ENCODE measurements at places on chromosomes 2 and 18.

DNA sequence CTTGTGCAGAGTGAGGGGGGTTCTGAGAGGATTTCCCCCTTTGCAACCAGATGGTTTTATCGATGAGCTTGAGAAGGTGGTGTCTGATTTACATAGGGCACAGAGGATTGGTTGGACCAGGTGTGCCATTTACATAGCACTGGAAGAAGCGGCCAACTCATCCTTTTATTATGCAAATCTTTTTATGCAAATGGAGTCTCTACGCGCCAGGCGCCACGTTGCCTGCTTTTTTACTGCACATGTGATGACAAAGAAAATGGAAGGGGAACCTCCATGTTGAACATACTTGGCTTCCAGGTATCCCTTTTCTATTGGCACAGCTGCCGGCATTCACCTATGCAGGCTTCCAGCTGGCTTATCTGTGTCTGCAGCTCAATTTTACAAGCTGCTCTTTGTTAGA lies 18.4 kb upstream of the TXNL4A start:
- no peak overlapping the region for H3K27ac ChIP-seq
- no peaks in the 10 kb centered on the region for H3K36me3 ChIP-seq
- H3K27me3 ChIP-seq = no peaks in the 10 kb centered on the region
- no peak for DNase-seq

DNA sequence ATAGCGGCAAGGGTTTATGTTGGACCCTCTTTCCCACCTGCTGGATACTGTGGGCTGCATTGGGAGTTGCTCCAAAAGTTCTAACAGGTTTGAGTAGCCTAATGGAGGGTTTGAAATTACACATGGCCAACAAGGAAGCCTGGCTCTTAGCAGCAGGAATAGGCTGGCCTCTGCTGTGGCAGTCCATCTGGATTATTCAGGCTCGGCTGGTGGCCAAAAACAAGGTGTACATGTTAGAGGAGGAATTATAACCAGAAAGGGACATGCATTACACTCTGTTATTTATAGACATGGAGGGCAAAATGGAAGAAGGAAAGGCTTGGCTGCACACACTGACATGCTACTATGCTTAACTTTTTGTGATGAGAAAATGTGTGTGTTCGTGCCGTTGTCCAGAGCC lies 61.1 kb upstream of the NRXN1 start:
- no peaks in the 10 kb centered on the region for H3K27me3 ChIP-seq
- H3K4me1 ChIP-seq = no peaks in the 10 kb centered on the region
- no peak for DNase-seq
- no peak overlapping the region for H3K4me3 ChIP-seq

- no peaks in the 10 kb centered on the region for H3K36me3 ChIP-seq
- no peaks in the 10 kb centered on the region for H3K4me1 ChIP-seq
- H3K27me3 ChIP-seq = no peaks in the 10 kb centered on the region
- no peak overlapping the region for H3K27ac ChIP-seq
- H3K4me3 ChIP-seq = no peak overlapping the region
Observed at GRCh38 chr18:11500153-11501122, 109.0 kb upstream of the SLC35G4 start.

- H3K27me3 ChIP-seq = no peaks in the 10 kb centered on the region
- DNase-seq = no peak
- H3K4me1 ChIP-seq = no peaks in the 10 kb centered on the region
- H3K36me3 ChIP-seq = no peaks in the 10 kb centered on the region
- no peak overlapping the region for H3K4me3 ChIP-seq
Observed at GRCh38 chr2:86703704-86704361, 16.3 kb upstream of the RMND5A start.

DNA sequence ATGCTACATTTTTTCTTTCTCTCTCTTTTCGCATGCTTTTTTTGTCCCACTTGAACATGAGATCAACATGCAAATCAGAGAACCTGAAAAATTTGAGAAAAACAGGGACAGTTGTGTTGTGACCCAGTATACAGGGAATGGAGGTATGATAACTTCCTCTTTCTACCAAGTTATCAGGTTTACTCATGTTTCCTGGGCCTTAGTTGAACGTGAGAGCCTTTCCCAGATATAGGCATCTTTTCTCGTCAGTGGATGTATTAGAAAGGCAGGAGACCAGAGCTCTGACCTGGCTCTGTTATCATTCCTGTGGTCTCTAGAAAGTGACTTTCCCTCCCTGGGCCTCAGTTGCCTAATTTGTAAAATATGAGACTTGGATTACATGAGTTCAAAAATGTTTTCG lies 30.1 kb upstream of the FAM117B start:
- DNase-seq = no peak
- no peaks in the 10 kb centered on the region for H3K4me1 ChIP-seq
- no peak overlapping the region for H3K4me3 ChIP-seq
- H3K27me3 ChIP-seq = no peaks in the 10 kb centered on the region

GRCh38 chr2:198254536-198255090 lies 450.2 kb downstream of the PLCL1 start:
- no peaks in the 10 kb centered on the region for H3K27me3 ChIP-seq
- no peaks in the 10 kb centered on the region for H3K36me3 ChIP-seq
- no peak for DNase-seq
- no peaks in the 10 kb centered on the region for H3K4me1 ChIP-seq
- H3K4me3 ChIP-seq = no peak overlapping the region

GRCh38 chr2:43513796-43514195 lies 82.0 kb downstream of the THADA start:
- DNase-seq = no peak
- no peak overlapping the region for H3K27ac ChIP-seq
- H3K36me3 ChIP-seq = no peaks in the 10 kb centered on the region
- H3K4me3 ChIP-seq = no peak overlapping the region

DNA sequence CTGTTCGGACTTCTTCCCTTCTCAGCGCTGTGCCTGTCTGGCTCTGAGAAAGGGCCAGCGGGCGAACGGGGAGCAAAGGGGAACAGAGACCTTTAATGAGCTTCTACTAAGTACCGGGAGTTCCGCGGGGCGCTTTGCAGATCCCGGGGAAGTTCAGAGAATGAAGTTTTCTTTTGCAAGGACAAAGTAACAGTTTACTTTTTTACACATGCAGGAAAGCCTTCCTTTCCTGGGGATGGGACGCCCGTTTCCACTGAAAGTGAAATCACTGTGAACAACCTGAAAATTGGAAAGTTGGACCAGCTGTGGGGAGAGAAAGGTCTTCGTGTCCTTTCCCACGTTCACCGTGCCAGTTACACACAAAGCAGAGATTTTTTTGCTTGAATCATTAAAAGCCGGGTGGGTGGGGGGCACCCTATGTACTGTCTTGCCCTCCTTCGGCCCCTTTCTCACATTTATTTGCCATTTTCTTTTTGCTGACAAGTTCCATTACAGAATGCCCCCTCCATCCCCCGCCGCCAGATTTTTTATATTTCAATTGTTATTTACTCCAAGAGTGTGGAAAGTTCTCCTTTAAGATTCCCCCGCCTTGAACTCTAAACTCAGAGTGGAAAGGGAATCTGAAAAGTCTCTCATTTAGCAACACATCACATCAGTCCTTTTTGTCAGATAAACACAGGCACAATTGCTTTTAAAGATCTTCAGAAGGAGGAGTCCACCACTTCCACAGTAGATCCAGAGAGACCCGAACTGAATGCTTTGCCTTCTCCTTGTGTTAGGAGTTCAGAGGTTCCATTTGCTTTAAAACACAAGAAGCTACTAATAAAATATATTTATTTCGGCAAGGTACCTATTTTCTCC lies 1.1 kb upstream of the FN1 start:
- peak overlapping the region; percentile 78 for H3K27ac ChIP-seq
- no peaks in the 10 kb centered on the region for H3K36me3 ChIP-seq
- H3K4me3 ChIP-seq = peak overlapping the region; percentile 38
- H3K4me1 ChIP-seq = peaks cover 7% of the 10 kb centered on the region
- peak; percentile 3 for DNase-seq
- H3K27me3 ChIP-seq = no peaks in the 10 kb centered on the region

GRCh38 chr2:71876542-71877451 lies 270.9 kb downstream of the CYP26B1 start:
- no peaks in the 10 kb centered on the region for H3K36me3 ChIP-seq
- no peaks in the 10 kb centered on the region for H3K4me1 ChIP-seq
- H3K27ac ChIP-seq = no peak overlapping the region
- no peak for DNase-seq
- no peaks in the 10 kb centered on the region for H3K27me3 ChIP-seq

GRCh38 chr2:65072181-65072970 lies 16.2 kb downstream of the CEP68 start:
- H3K36me3 ChIP-seq = peaks cover 5% of the 10 kb centered on the region
- H3K4me1 ChIP-seq = peaks cover 90% of the 10 kb centered on the region
- no peak for DNase-seq
- no peaks in the 10 kb centered on the region for H3K27me3 ChIP-seq
- no peak overlapping the region for H3K4me3 ChIP-seq
- peak overlapping the region; percentile 18 for H3K27ac ChIP-seq

Measured in thyroid gland (tissue), 4 donors.